CD4-positive, CD25-positive, alpha-beta regulatory T cell (primary cell): ENCODE measurements at places on chromosomes 4 and X. TPM values are rescaled to one million over a fixed set of nuclear protein-coding genes. Genes with fewer than 3 reads are reported as not detected.

Gene PCDH19
- not detected for total RNA-seq

- H3K4me1 ChIP-seq, result no peaks in the 10 kb centered on the region
- no peaks in the 10 kb centered on the region for H3K27me3 ChIP-seq
- DNase-seq, result no peak
- H3K4me3 ChIP-seq, result no peak overlapping the region
These were observed 23.8 kb downstream of the NOX1 start for GRCh38 chrX:100850317-100850716.

Gene TBC1D19
- total RNA-seq, result 7.8 TPM

DNA sequence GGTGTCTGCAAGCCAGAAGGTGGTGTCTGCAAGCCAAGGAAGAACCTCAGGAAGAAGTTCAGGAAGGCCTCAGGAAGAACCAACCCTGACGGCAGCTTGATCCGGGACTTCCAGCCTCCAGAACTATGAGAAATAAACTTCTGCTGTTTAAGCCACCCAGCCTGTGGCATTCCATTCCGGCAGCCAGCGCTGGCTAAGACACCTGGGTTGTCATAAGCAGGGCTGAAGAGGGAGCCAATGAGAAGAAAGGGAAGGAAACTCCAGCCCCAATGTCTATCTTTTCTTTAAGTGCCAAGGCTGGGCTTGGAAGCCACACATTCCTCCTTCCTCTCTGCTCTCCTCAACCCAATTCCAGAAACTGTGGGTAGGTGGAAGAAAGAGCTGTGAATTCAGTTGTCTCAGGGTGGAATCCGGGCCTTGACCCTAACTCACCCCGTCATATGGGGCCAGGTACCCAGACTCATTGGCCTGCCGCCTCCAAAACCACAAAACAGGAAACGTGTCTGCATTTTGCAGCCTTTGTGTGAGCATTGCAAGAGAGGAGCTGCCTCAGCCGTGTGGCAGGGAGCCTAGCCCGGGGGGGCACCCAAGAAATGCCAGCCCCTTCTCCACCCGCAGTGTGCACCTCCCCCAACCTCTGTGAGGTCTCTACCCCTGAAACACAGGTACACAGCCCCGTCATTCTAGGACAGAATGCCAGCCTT is 26.8 kb downstream of the CRMP1 start:
- DNase-seq, result no peak
- H3K27me3 ChIP-seq, result no peaks in the 10 kb centered on the region
- no peak overlapping the region for H3K4me3 ChIP-seq
- peaks cover 20% of the 10 kb centered on the region for H3K4me1 ChIP-seq
- H3K36me3 ChIP-seq, result no peaks in the 10 kb centered on the region
- H3K27ac ChIP-seq, result no peak overlapping the region

Gene GNRHR
- not detected for total RNA-seq

GRCh38 chrX:78123190-78123589 is 16.3 kb downstream of the TAF9B start:
- no peak overlapping the region for H3K4me3 ChIP-seq
- no peak overlapping the region for H3K27ac ChIP-seq
- H3K27me3 ChIP-seq, result no peaks in the 10 kb centered on the region
- no peak for DNase-seq

DNA sequence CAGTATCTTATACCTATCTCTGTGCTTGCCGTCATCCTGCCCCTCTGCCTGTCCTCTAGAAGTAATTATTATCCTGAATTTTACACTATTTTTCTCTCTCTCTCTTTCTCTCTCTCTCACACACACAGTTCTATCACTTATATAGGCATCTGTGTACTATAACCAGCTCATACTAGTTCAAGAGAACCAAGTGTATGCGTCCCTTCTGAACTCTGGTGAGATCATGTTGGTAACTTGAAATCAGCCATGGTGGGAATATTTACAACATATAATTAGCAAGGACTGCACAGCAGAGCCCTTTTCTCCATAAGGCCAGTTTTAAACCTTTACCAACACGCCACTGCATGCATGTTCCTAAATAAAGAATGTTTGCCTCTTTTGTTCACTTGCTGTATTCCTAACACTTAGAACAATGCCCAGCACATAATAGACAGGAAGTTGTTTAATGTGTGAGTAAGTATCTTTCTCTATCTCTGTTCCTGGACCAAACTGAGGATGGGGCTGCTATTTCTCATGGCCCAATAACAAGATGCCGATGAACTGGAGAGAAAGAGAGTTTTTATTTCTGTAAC is 51.1 kb upstream of the IL21 start:
- H3K36me3 ChIP-seq, result no peaks in the 10 kb centered on the region
- no peaks in the 10 kb centered on the region for H3K4me1 ChIP-seq
- DNase-seq, result no peak
- H3K4me3 ChIP-seq, result no peak overlapping the region

Gene ZNF630
- 1.5 TPM for total RNA-seq

DNA sequence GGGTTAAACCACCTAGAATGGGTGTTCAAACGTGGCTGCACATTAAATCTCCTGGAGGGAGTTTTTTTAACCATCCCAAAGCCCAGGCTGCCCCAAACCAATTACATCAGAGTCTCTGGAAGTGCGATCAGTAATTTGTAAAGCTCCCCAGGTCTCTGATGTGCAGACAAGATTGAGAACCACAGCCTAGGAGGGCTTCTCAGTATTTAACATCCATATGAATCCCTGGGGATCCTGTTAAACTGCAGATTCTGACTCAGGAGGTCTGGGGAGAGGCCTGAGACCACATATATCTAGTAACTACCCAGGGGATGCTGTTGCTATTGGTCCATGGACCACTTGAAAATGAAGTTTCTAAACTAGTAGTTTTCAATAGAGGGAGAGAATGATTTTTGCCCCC is 42.6 kb downstream of the SMPX start:
- H3K27me3 ChIP-seq, result no peaks in the 10 kb centered on the region
- no peaks in the 10 kb centered on the region for H3K36me3 ChIP-seq
- no peak for DNase-seq
- no peak overlapping the region for H3K4me3 ChIP-seq
- H3K27ac ChIP-seq, result no peak overlapping the region
- H3K4me1 ChIP-seq, result no peaks in the 10 kb centered on the region

DNA sequence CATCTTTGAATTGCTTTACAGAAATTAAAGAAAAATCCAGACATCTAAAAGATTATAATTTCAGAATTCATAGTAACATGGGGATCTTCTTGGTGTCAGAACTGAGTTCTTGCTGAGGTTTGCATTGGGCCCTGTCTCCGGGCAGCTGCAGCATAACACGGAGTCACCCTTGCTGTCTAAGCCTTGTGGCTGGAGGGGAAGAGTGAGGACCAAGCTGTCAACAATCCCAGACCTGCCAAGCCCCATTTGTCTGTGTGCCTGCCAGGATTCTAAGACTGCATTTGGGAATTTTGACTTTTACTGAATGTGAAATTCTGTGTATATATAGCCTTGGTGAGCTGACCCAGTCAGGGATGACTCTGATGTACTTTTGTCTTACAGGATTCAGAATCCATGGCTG is 25.2 kb upstream of the NAP1L5 start:
- H3K27ac ChIP-seq, result no peak overlapping the region
- peaks cover 81% of the 10 kb centered on the region for H3K36me3 ChIP-seq
- DNase-seq, result no peak
- no peaks in the 10 kb centered on the region for H3K27me3 ChIP-seq
- H3K4me3 ChIP-seq, result no peak overlapping the region

Gene CAPN6
- total RNA-seq, result not detected

Gene TCEAL3
- total RNA-seq, result 4.8 TPM

DNA sequence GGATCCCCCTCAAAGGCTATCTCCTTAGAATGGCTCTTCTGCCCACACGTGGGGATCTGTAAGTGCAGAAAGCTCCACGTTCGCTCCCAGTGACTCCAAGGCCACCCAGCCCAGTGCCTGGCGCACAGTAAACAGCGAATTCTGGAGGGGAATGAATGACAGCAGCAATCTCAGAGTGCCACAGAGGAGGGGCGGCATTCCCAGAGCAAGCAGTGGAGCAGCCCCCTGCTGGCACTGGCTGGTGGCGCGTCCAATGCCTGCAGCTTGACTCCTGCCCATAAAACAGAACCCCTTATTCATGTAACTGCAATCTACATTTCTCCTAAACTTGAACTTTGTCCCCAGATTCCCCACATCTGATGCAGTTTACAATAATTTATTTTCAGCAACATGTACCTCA is 6.9 kb upstream of the HELT start:
- no peak overlapping the region for H3K27ac ChIP-seq
- H3K4me1 ChIP-seq, result no peaks in the 10 kb centered on the region
- peaks cover 13% of the 10 kb centered on the region for H3K27me3 ChIP-seq
- H3K4me3 ChIP-seq, result no peak overlapping the region
- H3K36me3 ChIP-seq, result no peaks in the 10 kb centered on the region
- DNase-seq, result no peak

DNA sequence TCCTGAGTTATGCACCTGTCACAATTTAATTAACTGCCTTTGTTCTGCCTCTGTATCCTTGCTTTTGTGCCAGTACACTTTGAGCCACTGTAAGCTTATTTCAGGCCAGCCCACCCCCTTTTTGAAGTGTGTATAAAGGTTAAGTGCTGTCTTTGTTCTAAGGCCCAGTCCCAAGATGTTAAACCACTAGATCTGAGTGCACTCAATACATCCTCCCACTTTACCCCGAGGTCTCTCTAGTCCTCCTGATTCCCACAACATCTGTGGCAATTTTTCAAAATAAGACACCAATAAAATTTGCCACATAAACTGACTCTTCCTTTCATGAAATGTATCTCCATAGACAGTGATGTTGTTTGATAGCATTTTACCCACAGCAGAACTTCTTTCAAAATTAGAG is 124.1 kb upstream of the SPIN4 start:
- H3K4me3 ChIP-seq, result no peak overlapping the region
- H3K4me1 ChIP-seq, result no peaks in the 10 kb centered on the region
- no peaks in the 10 kb centered on the region for H3K27me3 ChIP-seq
- DNase-seq, result no peak
- H3K36me3 ChIP-seq, result no peaks in the 10 kb centered on the region

DNA sequence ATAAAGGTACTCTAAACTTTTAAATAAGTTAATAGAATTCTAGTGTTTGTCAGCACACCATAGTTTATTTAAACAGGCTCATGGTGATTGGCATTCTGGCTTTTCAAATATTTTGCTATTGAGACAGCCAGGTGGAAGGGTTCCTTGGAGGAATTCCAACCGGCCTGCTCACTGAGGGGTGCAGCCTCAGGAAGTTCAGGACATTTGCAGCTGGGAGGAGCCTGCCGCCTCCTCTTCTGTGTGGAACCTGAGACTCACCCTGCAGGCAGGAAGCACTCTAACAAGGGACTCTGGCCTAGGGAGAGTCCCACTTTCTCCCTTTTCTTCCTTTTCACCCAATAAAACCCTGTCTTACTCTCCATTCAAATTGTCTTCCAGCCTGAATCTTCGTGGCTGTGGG is 1328.0 kb downstream of the FSTL5 start:
- DNase-seq, result no peak
- no peak overlapping the region for H3K27ac ChIP-seq
- no peaks in the 10 kb centered on the region for H3K27me3 ChIP-seq

Gene CPLX1
- 0.62 TPM for total RNA-seq

Gene PALLD
- 1.9 TPM for total RNA-seq

DNA sequence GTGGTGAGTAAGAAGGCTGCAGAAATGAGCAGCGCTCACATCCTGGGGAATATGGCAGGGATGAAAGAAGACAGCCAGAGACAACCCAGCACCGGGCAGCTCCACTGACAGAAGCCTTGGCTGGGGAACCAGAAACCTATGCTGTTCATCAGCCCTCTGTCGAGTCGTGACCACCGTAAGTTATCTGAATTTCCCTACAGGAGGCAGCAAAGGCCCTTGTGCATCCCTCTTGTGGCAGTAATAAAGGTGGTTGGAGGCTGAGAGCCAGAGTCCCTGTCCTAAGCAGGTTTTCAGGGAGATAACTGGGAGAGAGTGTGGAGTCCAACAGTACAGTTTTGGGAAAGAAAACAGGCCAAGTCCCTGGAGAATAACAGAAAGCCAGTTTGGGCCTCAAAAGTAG is 194.0 kb upstream of the BOD1L1 start:
- H3K27ac ChIP-seq, result no peak overlapping the region
- H3K27me3 ChIP-seq, result no peaks in the 10 kb centered on the region
- DNase-seq, result no peak
- no peaks in the 10 kb centered on the region for H3K4me1 ChIP-seq
- no peaks in the 10 kb centered on the region for H3K36me3 ChIP-seq
- H3K4me3 ChIP-seq, result no peak overlapping the region

GRCh38 chr4:2285613-2286381 is 23.9 kb upstream of the MXD4 start:
- no peak for DNase-seq
- H3K27ac ChIP-seq, result no peak overlapping the region
- H3K4me1 ChIP-seq, result peaks cover 47% of the 10 kb centered on the region
- no peaks in the 10 kb centered on the region for H3K27me3 ChIP-seq
- H3K4me3 ChIP-seq, result no peak overlapping the region

DNA sequence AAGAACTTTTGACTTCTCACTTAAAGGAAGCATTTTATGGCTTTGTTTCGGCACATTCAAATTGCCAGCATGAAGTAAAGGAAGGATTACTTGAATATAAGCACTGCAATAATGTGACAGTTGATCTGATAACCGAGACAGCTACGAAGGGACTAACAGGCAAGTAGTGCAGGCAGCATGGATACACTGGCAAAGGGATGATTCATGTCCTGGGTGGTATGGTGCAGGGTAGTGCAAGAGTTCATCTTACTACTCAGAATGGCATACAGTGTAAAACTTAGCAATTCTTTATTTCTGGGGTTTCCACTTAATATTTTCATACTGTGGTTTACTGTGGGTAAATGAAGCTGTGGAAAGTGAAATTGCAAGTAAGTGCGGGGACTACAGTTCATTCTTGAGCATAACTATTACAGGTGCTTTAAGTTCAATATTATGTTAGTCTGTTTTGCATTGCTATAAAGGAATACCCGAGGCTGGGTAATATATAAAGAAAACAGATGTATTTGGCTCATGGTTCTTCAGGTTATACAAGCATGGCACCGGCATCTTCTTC is 611.8 kb downstream of the SPOCK3 start:
- H3K4me1 ChIP-seq, result no peaks in the 10 kb centered on the region
- no peak overlapping the region for H3K4me3 ChIP-seq
- H3K27ac ChIP-seq, result no peak overlapping the region
- no peaks in the 10 kb centered on the region for H3K36me3 ChIP-seq

- no peaks in the 10 kb centered on the region for H3K27me3 ChIP-seq
- H3K27ac ChIP-seq, result no peak overlapping the region
- H3K4me3 ChIP-seq, result no peak overlapping the region
- H3K36me3 ChIP-seq, result no peaks in the 10 kb centered on the region
These were observed 73.9 kb downstream of the AMOT start for GRCh38 chrX:112766774-112767173.

GRCh38 chr4:125319311-125319710 is 4.6 kb downstream of the FAT4 start:
- no peak for DNase-seq
- peaks cover 7% of the 10 kb centered on the region for H3K27me3 ChIP-seq
- peaks cover 28% of the 10 kb centered on the region for H3K4me1 ChIP-seq
- no peak overlapping the region for H3K4me3 ChIP-seq

DNA sequence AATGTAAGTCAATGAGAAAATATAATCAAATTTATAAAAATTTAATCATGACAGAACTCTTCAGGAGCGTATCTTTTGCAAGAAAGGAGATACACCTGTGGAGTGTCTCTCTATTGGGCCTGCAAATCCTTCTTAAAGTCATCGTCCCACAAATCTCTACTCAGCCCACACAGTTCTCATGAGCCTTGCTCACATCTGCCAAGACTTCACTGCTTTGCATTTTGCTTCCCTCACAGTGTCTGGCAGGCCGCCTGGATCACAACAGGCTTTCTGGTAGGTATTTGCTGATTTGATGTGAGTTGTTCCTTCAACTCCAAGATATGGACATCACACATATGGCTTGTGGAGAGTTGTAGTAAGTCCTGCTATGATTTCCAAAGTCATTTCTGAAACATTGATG is 183.1 kb upstream of the ARX start:
- H3K36me3 ChIP-seq, result no peaks in the 10 kb centered on the region
- H3K27me3 ChIP-seq, result no peaks in the 10 kb centered on the region
- H3K4me1 ChIP-seq, result no peaks in the 10 kb centered on the region
- H3K27ac ChIP-seq, result no peak overlapping the region
- no peak for DNase-seq

Gene DRD5
- not detected for total RNA-seq

Gene UBA6
- total RNA-seq, result 64.1 TPM
